ENCODE measurements at places on chromosomes 4 and X. TPM values are rescaled to one million over a fixed set of nuclear protein-coding genes. Genes with fewer than 3 reads are reported as not detected.

- DNase-seq: no peak
- no peak overlapping the region for H3K4me3 ChIP-seq
- H3K27ac ChIP-seq: peak overlapping the region; percentile 66
- H3K4me1 ChIP-seq: peaks cover 32% of the 10 kb centered on the region
- no peaks in the 10 kb centered on the region for H3K36me3 ChIP-seq
- H3K27me3 ChIP-seq: no peaks in the 10 kb centered on the region
Observed at GRCh38 chr4:123876143-123876542, 479.5 kb downstream of the SPRY1 start.

DNA sequence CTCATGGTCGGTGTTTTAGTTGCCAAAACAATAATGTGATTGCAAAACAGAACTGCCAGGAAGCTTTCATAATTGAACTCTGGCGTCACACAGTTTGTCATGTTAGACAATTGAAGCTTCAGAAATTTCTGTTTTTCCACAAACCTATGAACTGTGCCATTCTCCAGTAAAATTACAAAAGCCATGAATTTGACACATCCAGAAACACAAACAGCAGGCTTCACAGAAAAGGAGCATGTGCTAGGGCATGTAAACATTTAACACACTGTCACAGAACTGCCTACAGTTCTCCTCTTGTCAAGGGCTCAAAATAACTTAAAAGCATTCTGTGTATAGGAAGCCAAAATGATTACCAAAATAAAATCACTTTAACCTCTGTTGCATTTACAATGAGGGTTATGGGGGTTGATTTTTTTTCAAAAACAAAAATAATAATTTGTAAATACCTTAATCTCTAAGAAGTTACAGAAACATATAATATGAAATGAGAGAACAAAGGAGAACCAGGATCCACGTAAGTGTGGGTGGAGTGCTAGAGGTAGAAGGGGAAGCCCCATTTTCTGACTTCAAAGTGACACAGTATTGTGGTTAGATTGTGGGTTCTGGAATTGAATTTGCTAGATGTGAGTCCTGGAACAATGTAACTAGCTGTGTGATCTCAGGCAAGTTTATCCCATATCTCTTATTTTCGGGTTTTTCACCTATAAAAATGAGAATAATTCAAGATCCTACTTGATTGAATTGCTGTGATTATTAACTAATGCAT lies 295.0 kb downstream of the CENPC start:
- H3K36me3 ChIP-seq: no peaks in the 10 kb centered on the region
- DNase-seq: no peak
- no peak overlapping the region for H3K4me3 ChIP-seq
- no peaks in the 10 kb centered on the region for H3K4me1 ChIP-seq

GRCh38 chrX:49746306-49746705 lies 50.5 kb upstream of the PAGE1 start:
- no peak overlapping the region for H3K4me3 ChIP-seq
- no peaks in the 10 kb centered on the region for H3K4me1 ChIP-seq
- H3K36me3 ChIP-seq: no peaks in the 10 kb centered on the region

MAOB gene
- total RNA-seq: 157 TPM

SLITRK2 gene
- total RNA-seq: 0.30 TPM

- H3K4me3 ChIP-seq: no peak overlapping the region
- no peak for DNase-seq
- no peaks in the 10 kb centered on the region for H3K4me1 ChIP-seq
- H3K27ac ChIP-seq: no peak overlapping the region
Observed at GRCh38 chrX:2960861-2961515, 31.8 kb upstream of the ARSD start.
